A549 treated with RU486 at 1 μM for 4 hours (cell line): ENCODE measurements at places on chromosomes 3 and 15. TPM values are rescaled to one million over a fixed set of nuclear protein-coding genes. Genes with fewer than 3 reads are reported as not detected.

Gene SNTN
- total RNA-seq: not detected in 5 replicates

Gene UBA7
- 0.21 to 0.68 TPM (median 0.34 TPM) in 5 replicates for total RNA-seq

Gene HTR3E
- total RNA-seq: not detected in 5 replicates

Gene FOXL2NB
- 0.48 to 1.5 TPM (median 1.3 TPM) in 5 replicates for total RNA-seq

Gene THSD4
- total RNA-seq: 15.6 to 22.7 TPM (median 21.4 TPM) in 5 replicates

Gene GRAMD2A
- not detected in 5 replicates for total RNA-seq

Gene CACNA2D3
- total RNA-seq: 0.03 to 0.05 TPM in 2 of 5 replicates, not detected in the others

Gene CSPG5
- 0.63 to 1.3 TPM (median 1.1 TPM) in 5 replicates for total RNA-seq

Gene RBPMS2
- 6.4 to 9.5 TPM (median 7.7 TPM) in 5 replicates for total RNA-seq
